ENCODE measurements at places on chromosomes 7 and 10. TPM values are rescaled to one million over a fixed set of nuclear protein-coding genes. Genes with fewer than 3 reads are reported as not detected.

PFKP gene
- 228 TPM for total RNA-seq

FRMD4A gene
- total RNA-seq: 4.7 TPM

RAPGEF5 gene
- total RNA-seq: 7.1 TPM

CYP2E1 gene
- total RNA-seq: 0.17 TPM

CFAP70 gene
- total RNA-seq: 3.0 TPM

CC2D2B gene
- total RNA-seq: not detected

RBM20 gene
- total RNA-seq: 0.17 TPM

CABCOCO1 gene
- total RNA-seq: not detected

CCDC3 gene
- 3.2 TPM for total RNA-seq

LBX1 gene
- not detected for total RNA-seq

EN2 gene
- 0.43 TPM for total RNA-seq
